IgD-negative memory B cell (primary cell): ENCODE measurements at places on chromosomes 4 and X. TPM values are rescaled to one million over a fixed set of nuclear protein-coding genes. Genes with fewer than 3 reads are reported as not detected.

Gene RIPPLY1
- not detected for polyA plus RNA-seq

Gene HSD17B10
- polyA plus RNA-seq, result 133 TPM

Gene IL3RA
- 0.66 TPM for polyA plus RNA-seq

Gene NSD2
- 7.4 TPM for polyA plus RNA-seq

Gene UGT2A1
- polyA plus RNA-seq, result not detected

Gene GAGE12F
- not detected for polyA plus RNA-seq

Gene AFM
- polyA plus RNA-seq, result not detected

Gene SMS
- 53.0 TPM for polyA plus RNA-seq

Gene PPP4R3C
- polyA plus RNA-seq, result not detected

Gene SSX3
- not detected for polyA plus RNA-seq

Gene GDI1
- 38.1 TPM for polyA plus RNA-seq

Gene IL13RA1
- polyA plus RNA-seq, result 31.1 TPM

Gene SLC9A7
- polyA plus RNA-seq, result 18.7 TPM

Gene UXT
- 302 TPM for polyA plus RNA-seq

Gene PCDH19
- not detected for polyA plus RNA-seq

Gene SUPT20HL2
- not detected for polyA plus RNA-seq

Gene TIMM8A
- polyA plus RNA-seq, result 6.7 TPM

Gene SCD5
- not detected for polyA plus RNA-seq

Gene TADA2B
- polyA plus RNA-seq, result 4.7 TPM

Gene IRAK1
- polyA plus RNA-seq, result 110 TPM

Gene HS6ST2
- polyA plus RNA-seq, result not detected

Gene TGIF2LX
- not detected for polyA plus RNA-seq

Gene PHOX2B
- polyA plus RNA-seq, result not detected

Gene CD40LG
- 2.0 TPM for polyA plus RNA-seq

Gene RBMXL3
- not detected for polyA plus RNA-seq

Gene ENPEP
- polyA plus RNA-seq, result not detected

Gene RAB33B
- polyA plus RNA-seq, result 8.4 TPM

Gene ALAS2
- not detected for polyA plus RNA-seq

Gene JAKMIP1
- polyA plus RNA-seq, result 1.9 TPM

Gene JADE1
- polyA plus RNA-seq, result 34.6 TPM

Gene P2RY4
- polyA plus RNA-seq, result not detected

Gene DCAF12L2
- polyA plus RNA-seq, result not detected

Gene FABP2
- not detected for polyA plus RNA-seq

Gene ZNF630
- 4.1 TPM for polyA plus RNA-seq

Gene BEND4
- polyA plus RNA-seq, result 6.6 TPM

Gene CSAG3
- not detected for polyA plus RNA-seq

Gene CCKAR
- not detected for polyA plus RNA-seq

Gene MAGEA2B
- polyA plus RNA-seq, result not detected

Gene TECRL
- not detected for polyA plus RNA-seq

Gene ASB9
- not detected for polyA plus RNA-seq

Gene RENBP
- 1.2 TPM for polyA plus RNA-seq

Gene EDA
- not detected for polyA plus RNA-seq

Gene SLC9B1
- polyA plus RNA-seq, result 0.93 TPM

Gene UGT2A2
- not detected for polyA plus RNA-seq

Gene S100P
- not detected for polyA plus RNA-seq

Gene FAM149A
- polyA plus RNA-seq, result not detected

Gene ZXDB
- polyA plus RNA-seq, result 7.9 TPM

Gene GIMD1
- not detected for polyA plus RNA-seq

Gene WAS
- polyA plus RNA-seq, result 26.5 TPM

Gene GSX2
- polyA plus RNA-seq, result 1.2 TPM

Gene DMRTC1
- 1.0 TPM for polyA plus RNA-seq

Gene GABRG1
- not detected for polyA plus RNA-seq

Gene TLR2
- 0.58 TPM for polyA plus RNA-seq

Gene TAF7L
- not detected for polyA plus RNA-seq

Gene ARR3
- not detected for polyA plus RNA-seq
